ENCODE measurements at places on chromosomes 7 and 10.

DNA sequence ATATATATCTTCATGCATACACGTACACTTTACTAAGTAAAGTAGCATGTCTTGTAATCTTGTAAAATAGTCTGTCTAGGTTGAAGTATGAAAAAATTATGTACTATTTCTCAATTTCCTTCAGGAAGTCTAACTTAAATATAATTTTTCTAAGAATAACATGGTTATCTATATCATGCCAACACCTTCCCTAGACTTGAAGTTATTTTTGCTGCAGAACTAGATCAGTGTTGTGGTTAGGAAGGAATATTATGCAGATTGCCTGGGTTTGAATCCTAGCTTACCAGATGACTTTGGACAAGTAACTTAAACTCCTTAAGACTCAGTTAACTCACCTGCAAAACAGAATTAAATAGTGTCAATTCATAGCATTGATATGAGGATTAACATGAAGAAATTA, 142.2 kb upstream of the SEMA3A start:
- DNase-seq, result no peak

- no peak for DNase-seq
These were observed 32.1 kb upstream of the EZH2 start for GRCh38 chr7:148916186-148916585.

GRCh38 chr10:76315240-76315639, 883.8 kb downstream of the LRMDA start:
- no peak for DNase-seq

GRCh38 chr10:17847585-17848296, 38.6 kb downstream of the MRC1 start:
- no peak for DNase-seq

- no peak for DNase-seq
These were observed 49.7 kb downstream of the ADCY1 start for GRCh38 chr7:45623740-45624391.

DNA sequence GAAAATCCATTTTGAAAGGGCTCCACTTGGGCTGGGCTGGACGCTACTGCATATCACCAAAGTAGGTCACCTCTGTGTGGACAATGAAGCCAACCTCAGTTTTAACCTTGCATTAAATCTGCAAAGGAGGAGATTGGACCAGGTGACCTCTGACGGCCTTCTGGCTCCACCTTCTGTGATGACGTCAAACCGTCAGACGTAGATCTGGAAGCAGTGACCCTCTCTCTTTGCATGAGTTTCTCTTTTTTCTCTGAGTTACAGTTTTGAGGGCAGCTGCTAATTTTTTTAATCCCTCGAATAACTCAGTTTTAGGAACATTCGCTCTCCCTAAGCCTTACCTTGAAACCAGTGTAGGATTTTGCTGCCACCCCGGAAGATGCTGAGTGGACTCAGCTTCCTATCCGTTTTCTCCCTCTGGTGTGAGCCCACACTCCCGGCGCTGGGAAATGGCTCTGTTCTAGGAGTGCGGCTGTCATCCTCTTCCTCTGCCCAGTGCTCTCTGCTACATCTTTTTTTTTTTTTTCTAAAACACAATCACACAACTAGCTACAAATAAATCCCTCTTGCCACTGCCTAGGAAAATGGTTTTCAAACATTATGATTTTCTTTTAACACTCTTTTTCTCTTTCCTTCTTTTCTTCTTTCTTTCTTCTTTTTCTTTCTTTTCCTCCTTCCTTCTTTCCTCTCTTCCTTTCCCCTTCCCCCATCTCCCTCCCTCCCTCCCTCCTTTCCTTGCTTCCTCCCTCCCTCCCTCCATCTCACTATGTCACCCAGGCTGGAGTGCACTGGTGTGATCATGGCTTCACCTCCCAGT, 27.7 kb upstream of the NMT2 start:
- no peak for DNase-seq

DNA sequence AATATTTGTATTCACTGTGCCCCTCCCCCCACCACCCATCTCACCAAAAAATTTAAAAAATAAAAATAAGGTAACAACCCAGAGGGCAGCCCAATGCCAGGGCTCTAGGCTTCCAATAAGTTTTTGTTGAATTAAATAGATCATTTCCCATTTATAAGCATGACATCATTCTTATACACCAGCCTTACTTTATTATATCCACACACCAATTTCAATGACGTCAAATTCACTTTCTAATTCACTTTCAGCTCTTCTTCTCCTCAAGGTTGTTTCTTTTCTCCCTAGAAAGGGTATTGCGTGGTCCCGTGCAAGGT, 1.2 kb upstream of the DKK1 start:
- no peak for DNase-seq

DNA sequence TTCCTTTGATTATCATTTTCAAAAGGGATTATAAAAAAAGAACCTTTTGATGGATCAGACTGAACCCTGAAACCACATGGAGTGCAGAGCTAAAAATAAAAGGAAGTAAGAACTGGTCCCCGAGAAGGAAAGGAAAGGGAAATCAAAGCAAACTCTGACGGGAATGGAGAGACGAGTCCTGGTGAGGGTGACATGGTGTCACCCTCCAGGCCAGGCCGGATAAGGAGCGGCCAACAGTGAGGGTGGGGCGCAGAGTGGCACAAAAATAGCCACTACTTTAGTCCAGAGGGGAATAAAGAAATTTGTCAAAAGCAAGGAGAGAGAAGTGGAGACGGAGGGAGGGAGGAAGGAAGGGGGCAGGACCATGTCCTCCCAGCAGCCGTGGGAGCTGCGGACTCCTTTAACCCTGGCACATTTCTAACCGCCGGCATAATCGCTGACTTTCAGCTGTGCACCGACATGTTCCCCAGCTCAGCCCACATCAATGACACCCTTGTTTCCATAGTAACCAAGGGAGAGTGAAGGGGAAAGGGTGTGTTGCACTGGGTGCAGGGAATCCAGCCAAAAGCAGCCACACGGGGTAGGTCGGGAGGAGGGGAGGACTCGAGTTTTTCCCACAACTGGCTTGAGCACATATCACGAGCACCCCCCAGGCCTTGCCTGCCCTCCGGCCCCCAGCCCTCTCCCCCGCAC, 29.7 kb downstream of the TRIM8 start:
- no peak for DNase-seq

GRCh38 chr10:68348265-68348741, 15.6 kb upstream of the PBLD start:
- no peak for DNase-seq

DNA sequence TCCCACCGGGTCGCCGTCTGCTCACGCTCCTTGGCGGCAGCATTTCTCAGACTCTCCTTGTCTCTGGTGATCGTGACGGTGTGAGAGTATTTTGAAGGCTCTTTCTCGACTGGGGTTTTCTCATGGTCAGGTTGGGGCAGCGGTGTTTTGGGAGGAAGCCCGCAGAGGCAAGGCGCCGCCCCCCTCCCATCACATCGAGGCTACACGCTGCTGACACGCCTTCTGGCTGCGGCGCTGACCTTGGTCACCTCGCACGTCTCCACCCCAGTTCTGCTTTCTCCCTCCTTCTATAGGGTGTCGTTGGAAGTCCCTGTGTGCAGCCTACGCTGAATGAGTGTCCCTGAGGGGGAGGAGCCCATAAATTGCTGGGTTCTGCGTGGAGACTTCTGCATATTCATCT, 55.2 kb downstream of the GLRX3 start:
- DNase-seq, result no peak

- DNase-seq, result no peak
These were observed 48.3 kb upstream of the STEAP1B start for GRCh38 chr7:22548313-22548712.

GRCh38 chr7:123901101-123901500, 23.9 kb upstream of the SPAM1 start:
- DNase-seq, result no peak

DNA sequence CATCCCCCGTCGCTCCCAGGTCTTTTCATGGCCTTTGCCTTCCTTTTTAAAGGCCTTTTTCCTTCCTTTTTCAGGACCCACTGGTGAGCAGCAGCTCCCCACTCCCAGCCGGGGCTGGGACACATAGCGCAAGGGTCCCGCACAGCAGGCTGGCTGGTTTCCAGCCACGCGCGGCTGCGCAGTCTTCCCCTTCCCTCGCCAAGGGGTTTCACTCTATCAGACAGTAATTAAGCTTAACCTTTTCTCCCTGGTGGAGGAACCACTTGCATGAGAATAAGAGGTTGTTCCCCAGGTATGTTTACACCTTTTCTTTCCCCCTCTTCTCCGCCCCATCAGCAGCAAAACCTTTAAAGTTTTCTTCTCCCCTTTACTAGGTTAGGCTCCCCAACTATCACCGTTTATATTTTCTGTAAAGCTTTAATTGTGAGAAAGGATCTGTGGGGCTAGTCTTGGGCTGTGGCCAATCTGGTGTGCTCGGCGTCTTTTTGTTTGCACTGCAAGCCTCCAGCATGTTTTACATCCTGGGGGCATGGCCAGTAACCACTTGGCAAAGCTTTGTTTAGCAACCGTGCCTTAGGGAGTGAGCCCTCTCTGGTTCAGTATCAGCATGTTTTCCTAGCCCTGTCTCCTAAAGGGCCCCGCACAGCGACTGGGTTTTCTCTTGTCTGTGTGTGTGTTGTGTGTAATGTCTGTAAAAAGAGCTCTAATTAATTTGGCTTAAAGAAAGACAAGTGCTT, 219.6 kb downstream of the PHF14 start:
- DNase-seq, result no peak

- no peak for DNase-seq
These were observed 866.3 kb downstream of the ANKRD7 start for GRCh38 chr7:119090851-119091250.

- DNase-seq, result no peak
These were observed 622.5 kb upstream of the GHITM start for GRCh38 chr10:83516788-83517187.

DNA sequence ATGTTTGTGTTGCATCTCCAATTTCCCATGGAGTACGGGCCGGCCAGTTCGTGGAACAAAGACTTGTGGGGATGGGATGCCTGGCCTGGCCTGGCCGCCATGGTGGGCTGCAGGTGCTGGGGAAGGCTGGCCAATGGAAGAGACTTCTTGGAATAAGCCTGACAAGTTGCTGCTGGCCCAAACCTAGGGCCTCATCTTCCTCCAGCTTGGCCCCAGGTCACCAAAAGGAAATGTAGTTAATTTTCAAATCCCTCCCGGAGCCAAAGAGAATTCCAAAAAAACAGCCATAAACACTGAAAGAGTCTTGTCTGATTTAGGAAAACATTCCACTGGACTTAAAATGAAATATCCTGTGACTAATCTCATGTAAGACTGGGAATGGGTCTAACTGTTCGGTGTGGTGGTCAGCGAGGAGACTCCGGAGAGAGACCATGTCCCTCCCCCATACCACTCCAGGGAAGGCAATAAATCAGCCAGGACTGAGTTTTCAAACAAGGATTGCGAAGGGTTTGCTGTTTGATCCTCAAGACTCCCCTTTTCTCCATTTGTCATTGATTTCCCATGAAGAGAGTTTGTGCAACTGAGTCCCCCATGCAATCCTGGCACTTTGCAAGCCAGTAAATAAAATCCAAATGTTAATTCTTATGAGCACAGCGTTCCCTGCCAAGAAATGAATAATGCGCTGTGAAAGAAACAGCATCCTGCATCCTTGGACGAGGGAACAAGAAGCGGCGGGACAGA, 128.7 kb upstream of the HABP2 start:
- DNase-seq, result no peak

GRCh38 chr10:5460468-5461202, 38.7 kb downstream of the CALML5 start:
- no peak for DNase-seq

DNA sequence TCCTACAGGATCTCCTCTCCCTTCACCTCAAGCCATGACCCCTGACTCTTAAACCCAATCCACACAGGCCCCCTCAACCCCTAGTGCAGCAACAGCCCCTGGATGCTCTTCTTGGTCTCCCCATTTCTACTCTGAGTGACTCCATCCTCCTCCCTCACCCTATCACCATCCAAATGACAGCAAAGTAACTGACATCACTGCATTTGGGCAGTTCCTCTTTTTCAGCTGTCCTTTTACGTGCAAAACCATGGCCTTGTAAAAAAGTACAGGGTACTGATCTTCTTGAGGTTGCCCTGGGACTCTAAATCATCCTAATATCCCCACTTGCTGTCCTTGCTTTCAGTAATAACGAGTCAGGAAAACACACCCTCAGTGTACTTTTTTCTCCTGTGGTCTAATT, 454.9 kb downstream of the ADRA2A start:
- no peak for DNase-seq

DNA sequence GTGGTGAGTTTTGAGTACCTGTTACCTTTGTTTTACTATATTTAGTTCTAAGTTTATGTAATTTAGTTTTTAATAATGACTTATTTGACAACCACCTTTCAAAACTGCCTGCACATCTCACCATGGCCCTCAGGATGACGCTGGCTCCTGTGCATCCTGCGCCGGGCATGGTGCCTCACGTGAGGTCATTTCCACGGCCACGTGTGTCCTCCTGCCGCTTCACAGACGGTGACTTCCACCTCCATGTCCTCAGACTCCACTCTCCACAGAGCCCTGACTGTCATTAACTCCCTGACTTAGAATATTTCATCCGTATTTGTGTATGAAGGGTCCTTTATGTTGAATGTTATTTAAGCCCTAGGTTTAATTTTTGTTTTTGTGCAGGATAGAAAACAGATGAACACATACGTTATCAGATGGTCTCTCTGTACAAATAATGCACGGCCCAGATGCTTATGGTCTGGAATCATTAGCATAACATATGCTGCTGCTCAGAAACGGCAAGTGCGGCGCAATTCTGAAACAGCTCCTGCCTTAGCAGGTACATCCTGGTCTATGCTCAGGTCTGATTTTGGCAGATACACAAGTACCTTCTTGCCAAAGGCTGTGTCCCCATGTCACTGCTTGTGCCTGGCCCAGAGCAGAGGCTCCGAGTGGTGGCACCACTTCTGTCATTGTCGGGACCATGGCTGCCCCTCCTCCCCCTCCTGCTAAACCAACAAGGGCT, 155.8 kb downstream of the WDR37 start:
- no peak for DNase-seq

DNA sequence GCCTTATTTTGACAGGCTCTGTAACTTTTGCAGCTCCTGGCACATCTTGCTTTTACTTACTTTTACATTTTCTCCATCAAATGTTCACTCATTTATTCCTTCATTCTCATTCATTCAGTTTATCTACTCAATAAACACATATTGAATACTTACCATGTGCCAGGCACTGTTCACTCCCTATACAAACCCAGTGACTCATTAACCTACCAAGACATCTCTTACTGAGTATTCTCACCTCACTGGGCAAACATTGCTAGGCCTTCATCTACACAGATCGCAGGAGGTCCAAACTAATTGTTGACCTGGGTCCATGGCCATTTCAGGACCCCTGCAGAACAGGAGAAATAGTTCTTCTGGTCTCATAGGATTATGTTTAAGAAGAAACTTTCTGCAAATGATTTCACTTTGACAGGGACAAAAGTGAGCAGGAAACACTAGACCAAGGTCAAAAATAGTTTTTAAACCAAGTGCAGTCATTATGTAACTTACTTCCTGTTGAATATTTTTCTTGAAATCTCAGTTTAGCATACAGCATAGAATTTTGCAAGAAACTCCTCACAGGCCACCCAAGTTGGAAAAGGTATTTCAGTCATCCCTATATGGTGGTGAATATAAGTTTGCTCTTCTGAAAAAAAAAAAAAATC, 17.6 kb downstream of the SLC26A4 start:
- no peak for DNase-seq

GRCh38 chr10:86486856-86487255, 34.7 kb downstream of the WAPL start:
- no peak for DNase-seq

GRCh38 chr7:149147752-149148653, 750 bp downstream of the ZNF398 start:
- DNase-seq, result peak; percentile 42

- no peak for DNase-seq
These were observed 133.8 kb upstream of the MEOX2 start for GRCh38 chr7:15820319-15820718.

- no peak for DNase-seq
These were observed 53.2 kb downstream of the A1CF start for GRCh38 chr10:50832171-50832751.

GRCh38 chr7:27575613-27576012, 87.1 kb downstream of the HIBADH start:
- no peak for DNase-seq
